Endothelial cell (in vitro differentiated cells): ENCODE measurements at places on chromosomes 12 and 14.

GRCh38 chr14:57785058-57785457 is 80.8 kb downstream of the SLC35F4 start:
- no peak for DNase-seq

DNA sequence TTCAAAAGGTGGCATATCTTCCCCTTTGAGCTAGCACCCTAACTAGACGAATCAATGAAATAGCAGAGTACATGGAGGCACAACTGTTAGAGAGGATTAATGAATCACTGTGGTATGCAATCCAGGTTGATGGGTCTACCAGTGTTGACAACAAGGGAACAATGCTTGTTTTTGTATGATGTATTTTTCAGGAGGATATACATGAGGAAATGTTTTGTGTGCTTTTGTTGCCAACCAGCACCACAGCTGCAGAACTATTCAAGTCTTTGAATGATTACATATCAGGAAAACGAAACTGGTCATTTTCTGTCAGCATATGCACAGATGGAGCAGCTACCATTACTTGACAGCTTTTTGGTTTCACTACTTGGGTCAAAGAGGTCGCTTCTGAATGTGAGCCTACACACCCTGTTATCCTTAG is 142.6 kb downstream of the GPHN start:
- no peak for DNase-seq

GRCh38 chr12:95054206-95054605 is 19.2 kb downstream of the NR2C1 start:
- no peak for DNase-seq

DNA sequence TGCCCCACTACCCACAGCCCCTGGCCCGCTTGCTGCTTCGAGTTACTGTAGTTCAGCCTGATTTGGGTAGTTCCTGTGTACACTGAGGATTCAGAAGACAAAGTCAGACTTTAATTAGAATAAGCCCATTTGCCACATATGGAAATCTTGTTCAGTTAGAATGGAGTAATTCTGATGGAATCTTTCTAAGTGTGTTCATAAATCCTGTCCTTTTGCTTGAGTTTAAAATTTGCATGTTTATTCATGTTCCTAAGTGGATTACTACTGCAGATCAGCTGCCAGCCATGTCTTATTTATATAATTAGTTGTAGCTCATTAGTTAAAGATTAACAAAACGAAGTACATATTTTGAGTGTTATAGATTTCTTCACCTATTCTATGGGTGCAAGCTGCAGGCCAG is 504.5 kb downstream of the PCNX1 start:
- no peak for DNase-seq

GRCh38 chr14:81245771-81246170 is 25.0 kb upstream of the GTF2A1 start:
- no peak for DNase-seq

DNA sequence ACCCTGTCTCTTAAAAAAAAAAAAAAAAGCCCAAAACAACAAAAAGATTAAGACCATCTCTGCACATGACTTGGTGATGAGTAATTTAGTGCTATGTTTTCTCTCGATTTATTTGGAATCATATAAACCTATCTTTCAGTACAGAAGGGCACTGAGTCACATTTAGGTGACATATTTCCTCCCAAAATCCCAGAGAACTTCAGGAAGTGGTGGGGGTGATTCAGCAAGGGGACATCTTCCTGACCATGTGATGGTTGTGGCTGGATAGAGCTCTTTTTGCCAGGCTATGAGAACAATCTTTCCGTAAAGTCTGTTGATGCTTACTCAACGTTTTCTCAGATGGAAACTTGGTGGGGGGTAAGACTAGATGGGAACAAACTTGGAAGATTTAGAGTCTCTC is 50.0 kb downstream of the PPFIBP1 start:
- no peak for DNase-seq

DNA sequence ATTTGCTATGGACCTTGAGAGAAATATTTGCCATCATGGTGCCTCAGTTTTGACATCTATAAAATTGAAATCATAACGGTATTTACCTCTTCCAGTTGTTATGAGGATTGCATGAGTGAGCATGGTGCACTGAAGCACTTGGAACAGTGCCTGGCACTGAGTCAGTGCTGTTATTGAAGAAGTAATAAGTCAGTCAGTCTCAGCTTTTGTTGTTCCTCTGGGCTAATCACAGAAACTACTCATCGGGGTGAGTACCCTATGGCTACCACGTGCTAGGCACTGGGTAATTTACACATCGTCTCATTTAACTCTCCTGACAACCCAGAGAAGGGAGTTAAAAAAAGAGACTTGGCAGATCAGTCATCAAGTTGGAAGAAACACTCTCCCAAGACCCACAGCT is 159.5 kb upstream of the NRXN3 start:
- no peak for DNase-seq

DNA sequence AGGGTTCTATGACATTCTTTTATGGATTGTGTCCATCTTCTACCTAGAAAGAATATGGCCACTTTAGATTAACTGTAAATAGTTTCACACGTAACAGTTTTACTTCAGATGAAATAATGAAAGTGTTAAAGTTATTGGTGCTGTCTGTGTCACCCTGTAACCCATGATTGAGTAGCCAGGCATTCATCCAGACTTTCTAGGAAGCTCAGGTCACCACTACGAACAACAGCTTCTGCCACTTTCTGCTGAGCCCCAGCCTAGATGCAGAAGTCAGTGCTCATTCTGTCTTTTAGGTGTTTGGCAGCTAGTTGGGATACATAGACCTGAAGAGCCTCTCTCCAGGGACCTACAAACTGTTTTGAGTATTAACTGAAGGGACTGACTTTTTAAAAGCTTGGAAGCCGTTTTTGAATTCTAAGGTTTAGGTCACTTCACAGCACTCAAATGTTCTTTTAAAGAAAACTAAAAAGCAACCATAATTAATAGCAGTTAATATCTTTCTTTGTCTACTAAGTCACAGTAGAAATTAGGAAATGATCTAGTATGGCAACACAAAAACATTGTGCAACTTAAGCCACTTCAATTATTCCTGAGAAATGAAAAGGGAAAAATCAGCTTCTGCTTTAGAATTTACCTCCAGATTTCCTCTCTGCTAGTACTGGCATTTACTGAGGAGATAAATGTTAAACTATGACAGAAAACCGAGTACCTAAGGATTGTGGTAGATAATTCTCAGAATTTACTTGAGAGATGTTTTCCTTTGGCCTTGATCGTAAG is 266.9 kb downstream of the CCDC91 start:
- no peak for DNase-seq

DNA sequence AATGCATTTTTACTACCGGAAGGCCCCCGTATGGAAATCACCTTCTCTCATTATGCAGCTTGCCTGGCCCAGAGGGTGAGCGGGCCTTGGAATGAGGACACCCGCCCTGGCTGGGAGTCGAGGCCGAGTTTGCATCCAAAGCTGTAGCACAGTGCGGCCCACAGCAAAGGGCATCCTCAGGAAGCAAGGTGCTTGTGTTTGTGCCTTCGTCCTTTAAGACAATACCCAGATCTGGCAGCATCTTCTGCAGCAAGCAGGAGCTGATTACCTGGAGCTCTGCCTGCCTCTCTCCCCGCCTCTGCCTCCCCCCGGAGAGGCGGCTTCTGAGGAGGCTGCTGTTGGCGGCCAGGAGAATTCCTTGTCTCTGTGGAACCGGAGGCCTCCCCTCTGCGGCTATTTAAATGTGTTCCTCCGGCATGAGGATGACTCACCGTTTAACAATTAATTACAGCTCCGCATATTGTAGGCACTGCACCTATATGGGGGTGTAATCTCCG is 145.3 kb downstream of the CACNA1C start:
- no peak for DNase-seq

DNA sequence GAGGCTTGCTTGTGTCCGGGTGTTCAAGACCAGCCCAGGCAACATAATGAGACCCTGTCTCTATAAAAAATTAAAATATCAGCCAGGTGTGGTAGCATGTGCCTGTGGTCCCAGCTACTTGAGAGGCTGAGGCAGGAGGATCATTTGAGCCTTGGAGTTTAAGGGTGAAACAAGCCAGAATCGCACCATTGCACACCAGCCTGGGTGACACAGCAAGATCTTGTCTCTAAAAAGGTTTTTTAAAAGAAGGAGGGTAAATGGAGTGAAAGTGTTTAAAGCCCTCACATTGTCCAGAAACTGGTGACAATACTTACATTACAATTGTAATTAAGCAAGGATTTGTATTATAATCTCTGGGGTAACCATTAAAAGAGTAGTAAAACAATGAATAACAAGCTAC is 64.2 kb downstream of the SINHCAF start:
- DNase-seq = no peak

DNA sequence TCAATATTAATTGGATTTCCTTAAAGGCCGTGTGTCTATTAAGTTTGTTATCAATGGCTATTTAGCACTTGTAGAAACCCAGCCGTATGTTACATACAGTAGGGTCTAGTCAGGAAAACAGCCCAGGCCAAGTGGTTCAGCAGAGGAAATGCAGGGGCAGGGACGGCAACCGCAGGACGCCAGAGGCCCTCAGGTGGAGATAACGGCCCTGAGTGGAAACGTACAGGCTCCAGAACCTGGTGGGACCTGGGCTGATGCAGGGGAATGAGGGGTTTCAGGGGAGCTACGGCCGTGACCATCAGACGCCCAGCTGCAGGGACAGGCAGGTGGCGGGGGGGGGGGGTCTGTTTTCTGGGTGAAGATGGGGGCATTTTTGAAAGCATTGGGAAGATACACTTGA is 3.7 kb upstream of the ANKLE2 start:
- DNase-seq = no peak

GRCh38 chr12:105783983-105784947 is 354.5 kb downstream of the NUAK1 start:
- no peak for DNase-seq

GRCh38 chr12:25052196-25052913 is 103.5 kb upstream of the BCAT1 start:
- no peak for DNase-seq

DNA sequence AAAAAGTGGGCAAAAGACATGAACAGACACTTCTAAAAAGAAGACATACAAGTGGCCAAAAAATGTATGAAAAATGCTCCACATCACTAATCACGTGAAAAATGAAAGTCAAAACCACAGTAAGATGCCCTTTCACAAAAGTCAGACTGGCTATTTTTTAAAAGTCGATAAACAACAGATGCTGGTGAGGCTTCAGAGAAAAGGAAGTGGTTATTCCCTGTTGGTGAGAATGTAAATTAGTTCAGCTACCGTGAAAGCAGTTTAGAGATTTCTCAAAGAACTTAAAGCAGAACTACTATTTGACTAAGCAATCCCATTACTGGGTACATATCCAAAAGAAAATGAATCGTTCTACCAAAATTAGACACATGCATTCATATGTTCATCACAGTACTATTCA is 237.0 kb downstream of the KIF21A start:
- DNase-seq = no peak

GRCh38 chr12:28631831-28632230 is 441.6 kb downstream of the CCDC91 start:
- DNase-seq = no peak

DNA sequence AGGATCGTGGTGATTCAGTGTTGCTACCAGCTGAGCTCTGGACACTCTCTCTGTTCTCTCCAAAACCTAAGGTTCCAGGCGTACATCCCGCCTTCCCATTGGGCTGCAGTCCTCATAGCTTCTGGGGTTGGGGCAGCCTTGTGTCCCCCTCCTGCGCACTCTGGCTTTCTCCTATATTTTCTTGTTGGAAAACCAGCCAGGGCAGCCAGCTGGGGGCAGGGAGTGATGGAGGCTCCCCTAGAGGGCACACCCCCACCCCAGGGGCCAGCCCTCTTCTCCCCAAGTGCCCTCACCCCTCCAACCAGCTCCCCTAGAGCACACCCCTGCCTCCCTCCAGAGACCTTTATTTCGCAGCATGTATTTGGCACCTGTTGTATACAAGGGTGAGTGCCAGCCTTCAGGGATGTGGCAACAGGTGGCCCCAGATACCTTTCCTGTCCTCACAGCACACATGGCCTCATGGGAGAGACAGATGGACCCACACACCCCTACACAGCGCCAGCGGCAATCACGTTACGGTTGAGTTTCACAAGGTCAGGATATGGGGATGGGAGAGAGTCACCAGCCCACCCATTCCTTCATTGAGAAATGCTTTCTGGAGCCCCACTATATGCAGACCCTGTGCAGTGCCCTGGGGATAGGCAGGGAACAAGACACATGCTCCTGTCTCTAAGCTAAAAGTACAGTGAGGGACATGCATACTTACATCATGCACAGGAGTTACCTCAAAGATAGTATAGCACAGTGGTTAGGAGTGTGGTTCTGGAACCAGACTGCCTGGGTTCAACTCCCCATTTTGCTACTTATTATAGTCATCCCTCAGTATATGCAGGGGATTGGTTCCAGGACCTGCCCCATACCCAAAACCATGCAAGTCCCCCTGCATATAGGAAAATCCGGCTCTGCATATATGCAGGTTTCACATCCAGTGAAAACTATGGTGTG is 141.1 kb downstream of the PHETA1 start:
- no peak for DNase-seq

GRCh38 chr14:88706425-88706824 is 86.3 kb downstream of the EML5 start:
- DNase-seq = no peak

DNA sequence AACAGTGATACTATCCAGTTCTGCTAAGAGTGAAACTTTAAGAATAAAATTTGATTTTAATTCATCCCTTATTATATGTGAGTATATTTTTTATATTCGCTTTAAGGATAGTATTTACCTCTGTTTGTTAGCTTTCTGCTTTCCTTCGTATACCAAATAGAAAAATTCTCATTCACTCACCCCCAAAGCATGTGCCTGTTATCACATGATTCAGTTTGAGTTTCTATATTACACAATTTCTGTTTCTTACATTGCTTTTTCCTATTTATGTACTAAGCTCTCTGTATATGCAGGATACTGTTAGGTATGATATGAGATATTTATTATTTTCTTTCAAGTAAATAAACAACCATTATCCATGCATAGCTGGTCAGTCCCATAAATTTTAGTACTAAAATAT is 275.2 kb downstream of the FBXL14 start:
- no peak for DNase-seq

GRCh38 chr14:100698666-100699448 is 27.8 kb upstream of the DLK1 start:
- no peak for DNase-seq

GRCh38 chr12:19351346-19351745 is 87.9 kb upstream of the AEBP2 start:
- DNase-seq = no peak

DNA sequence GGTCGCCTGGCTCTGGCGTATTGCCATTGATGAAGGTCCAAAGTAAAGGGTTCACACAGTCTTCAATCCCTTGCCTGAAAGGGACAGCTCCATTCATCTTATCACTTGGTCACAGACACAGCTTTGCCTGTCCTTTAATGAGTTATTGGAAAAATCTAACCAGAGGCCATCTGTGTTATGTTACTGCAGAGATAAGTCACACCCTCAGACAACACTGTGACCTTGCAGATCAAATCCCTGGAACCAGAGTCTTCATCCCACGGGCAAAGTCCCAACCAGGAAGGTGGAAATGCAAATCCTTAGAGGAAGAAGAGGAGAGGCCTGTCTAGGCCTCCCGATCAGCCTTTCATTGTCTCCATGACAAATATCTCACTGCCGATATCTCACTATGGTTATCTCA is 68.3 kb upstream of the SCN8A start:
- no peak for DNase-seq
